T-helper 17 cell (primary cell): ENCODE measurements at places on chromosomes 7 and 10.

- no peak for DNase-seq
These were observed 5.2 kb downstream of the COPS6 start for GRCh38 chr7:100093925-100094486.

DNA sequence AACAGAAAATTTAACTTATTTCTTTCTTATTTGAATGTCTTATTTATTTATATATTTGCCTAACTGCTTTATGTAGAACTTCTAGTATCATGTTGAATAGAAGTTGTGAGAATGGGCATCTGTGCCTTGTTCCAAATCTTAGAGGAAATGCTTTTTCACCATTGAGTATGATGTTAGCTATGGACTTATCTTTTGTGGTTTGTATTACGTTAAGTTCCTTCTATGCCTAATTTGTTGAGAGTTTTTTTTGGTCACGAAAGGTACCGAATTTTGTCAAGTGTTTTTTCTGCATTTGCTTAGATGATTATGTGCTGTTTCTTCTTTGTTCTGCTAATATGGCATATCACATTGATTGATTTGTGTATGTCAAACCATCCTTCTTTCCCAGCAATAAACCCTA lies 161.0 kb upstream of the TRIM24 start:
- DNase-seq, result no peak

DNA sequence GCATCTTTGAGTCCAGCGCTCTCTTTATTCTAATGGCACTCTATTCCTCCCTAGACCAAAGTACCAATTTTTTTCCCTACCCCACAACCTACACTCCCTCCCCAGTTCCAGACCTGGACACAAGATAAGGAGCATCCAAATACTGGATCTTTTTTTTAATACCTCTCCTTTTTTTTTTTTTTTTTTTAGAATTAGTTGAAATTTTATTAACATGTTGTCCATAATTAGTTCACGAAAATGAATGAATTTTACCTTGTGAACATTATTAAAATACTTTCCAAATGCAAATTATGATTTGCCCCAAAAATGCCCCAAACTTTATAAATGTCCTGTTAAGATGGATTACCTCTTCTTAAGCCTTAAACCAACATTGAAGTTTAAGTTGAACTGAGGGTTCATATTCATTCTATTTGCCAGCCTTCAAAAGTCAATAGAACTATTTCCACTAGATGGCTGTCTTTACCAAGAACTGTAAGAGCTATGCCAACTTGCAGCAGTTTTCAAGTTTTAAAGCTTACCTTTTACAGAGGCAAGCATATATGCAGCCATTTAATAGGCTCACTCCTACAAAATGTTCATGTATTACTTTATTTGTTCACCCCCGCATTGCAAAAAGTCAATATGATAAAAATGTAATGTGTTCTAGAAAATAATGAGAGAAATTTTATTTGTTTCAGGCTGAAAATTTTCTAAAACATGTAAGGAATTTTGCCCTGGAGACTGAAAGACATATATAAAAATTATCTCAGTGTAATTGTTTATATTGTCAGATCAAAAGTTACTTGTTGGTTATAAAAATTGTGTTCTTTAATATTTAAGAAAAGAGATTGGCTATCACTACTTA lies 39.7 kb upstream of the TNKS2 start:
- no peak for DNase-seq

DNA sequence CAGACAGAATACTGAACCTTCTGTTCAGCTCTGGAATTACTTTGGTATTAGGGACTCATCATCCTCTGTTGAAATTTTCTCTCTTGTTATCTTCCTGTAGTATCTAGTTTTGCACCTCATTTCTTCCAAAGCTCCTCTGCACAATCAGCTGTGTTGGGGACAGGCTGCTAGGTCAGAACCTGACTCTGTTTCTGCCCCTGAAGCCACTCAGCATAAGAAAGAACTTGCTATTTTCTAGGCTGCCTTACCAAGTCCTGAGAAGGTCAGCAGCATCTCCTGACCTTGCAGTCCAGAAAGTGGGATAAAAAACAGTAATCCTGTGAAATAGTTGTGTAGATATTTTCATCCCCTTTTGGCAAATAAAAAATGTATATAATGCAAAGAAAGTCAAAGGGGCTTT lies 862.6 kb downstream of the SORCS3 start:
- no peak for DNase-seq

GRCh38 chr10:110225441-110225755 lies 18.0 kb downstream of the MXI1 start:
- DNase-seq, result no peak

DNA sequence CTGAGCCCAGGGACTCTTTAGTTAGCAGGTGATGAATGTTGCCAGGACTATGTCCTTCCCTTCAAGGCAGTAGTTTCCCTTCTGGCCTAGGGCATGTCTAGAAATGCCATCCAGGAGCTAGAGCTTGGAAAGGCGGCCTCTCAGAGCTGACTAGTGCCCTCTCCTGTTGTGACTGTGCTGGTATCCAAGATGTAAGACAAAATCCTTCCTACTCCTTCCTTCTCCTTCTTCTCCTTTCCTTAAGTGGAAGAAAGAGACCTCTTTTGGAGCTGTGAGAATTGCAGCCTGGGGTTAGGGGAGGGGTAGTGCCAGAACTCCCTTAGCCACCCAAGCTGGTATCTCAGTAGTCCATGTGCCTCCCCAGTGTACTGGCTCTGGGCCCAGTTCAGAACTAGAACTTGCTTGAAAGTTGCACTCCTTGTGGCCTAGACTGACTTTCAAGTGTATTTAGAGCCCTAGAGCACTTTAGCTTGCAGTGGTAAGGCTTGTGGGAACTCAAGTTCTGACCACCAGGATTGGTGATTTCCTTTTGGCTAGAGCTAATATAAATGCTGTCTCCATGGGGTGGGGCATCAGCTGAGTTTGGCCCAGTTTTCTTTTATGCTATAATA lies 118.8 kb downstream of the NPSR1 start:
- no peak for DNase-seq

GRCh38 chr7:98826387-98826786 lies 43.4 kb downstream of the TMEM130 start:
- no peak for DNase-seq

DNA sequence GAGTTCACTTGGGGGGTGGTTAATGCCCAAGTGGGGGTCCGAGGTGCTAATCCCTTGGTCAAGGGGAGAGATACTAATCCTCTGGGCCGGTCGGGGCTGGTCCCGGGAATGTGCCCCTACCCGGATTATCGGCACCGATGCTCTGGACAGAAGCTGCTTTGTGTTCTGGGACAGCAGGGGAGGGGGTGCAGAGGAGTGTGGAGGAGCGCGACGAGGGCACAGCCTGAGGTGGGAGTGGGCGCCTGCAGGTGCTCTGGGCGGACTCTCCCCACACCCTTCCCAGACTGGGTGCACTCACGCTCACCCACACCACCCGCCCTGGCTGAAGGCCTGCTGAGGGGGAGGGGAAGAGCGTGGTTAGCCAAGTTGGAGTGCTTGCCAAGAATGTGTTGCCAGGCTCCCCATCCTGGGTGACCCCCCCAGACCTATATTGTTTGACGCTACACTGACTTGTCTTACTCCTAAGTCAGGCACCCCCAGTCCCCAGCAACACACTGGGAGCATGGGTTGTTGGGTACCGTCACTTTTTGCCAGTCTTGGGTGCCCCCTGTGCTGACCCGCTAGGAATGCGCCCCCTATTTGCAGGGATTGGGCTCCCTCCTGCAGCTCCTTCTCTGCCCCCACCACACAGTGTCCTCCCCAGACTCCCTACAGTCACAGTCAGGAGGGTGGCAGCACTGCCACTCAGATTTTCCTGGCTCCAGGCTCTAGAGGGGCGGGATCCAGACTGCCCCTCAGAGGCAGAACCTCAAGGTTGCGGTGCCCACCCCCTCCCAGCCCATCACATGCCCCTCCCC lies 1.2 kb downstream of the SLC4A2 start:
- DNase-seq, result no peak

- no peak for DNase-seq
These were observed 294.3 kb downstream of the BBS9 start for GRCh38 chr7:33423646-33424020.

DNA sequence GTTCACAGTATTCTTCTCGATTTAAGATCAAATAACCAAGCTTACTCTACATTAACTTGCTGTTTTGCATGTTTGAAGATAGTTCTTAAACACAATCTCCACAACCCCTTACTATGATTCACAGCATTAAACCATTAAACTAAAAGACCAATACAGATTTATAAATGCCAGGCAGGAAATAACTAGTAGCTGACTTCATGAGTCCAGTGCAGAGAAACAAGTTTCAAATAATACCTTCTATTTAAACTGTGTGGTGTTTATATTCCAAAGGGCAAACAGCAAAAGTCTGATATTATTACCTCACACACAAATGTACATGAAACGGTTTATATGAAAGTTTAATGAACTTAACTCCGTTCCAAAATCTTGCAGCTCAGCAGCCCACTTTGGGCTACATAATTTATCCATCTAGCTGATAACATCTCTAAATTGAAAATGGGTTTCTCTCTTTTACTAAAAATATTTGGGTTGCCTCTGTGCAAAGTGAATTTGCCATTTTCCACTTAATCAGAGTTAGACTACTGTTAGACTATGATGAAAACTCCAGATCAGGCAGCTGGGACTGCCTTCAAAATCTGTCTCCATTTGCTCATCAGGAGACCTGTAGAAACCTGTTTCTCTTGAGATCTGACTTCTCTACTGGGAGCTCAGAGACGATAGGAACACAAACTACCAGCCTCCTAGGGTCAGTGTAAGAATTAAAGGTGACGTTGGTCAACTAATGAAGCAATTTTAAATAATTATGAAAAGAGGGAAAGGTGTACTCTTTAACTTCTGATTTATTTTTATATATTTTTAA lies 287.3 kb downstream of the FZD1 start:
- no peak for DNase-seq
